Mesangial cell (primary cell): ENCODE measurements at places on chromosomes 1 and 21. TPM values are rescaled to one million over a fixed set of nuclear protein-coding genes. Genes with fewer than 3 reads are reported as not detected.

The MAGI3 gene
- 4.3 and 8.1 TPM in 2 replicates for total RNA-seq

The AGO4 gene
- 2.9 and 9.0 TPM in 2 replicates for total RNA-seq

The ESRRG gene
- total RNA-seq: 0.33 and 1.4 TPM in 2 replicates

The RXFP4 gene
- not detected in 2 replicates for total RNA-seq

The LCE1A gene
- total RNA-seq: not detected in 2 replicates

The SSU72 gene
- 78.1 and 105 TPM in 2 replicates for total RNA-seq

The OR14K1 gene
- total RNA-seq: not detected in 2 replicates

The PADI1 gene
- total RNA-seq: 1.3 and 2.4 TPM in 2 replicates

The SLC25A34 gene
- 0.13 and 2.1 TPM in 2 replicates for total RNA-seq

The RABGGTB gene
- total RNA-seq: 20.2 and 37.5 TPM in 2 replicates

The LIPI gene
- not detected in 2 replicates for total RNA-seq

The BMP8B gene
- 0.49 and 0.76 TPM in 2 replicates for total RNA-seq

The UBE2Q1 gene
- total RNA-seq: 14.0 and 24.0 TPM in 2 replicates

The FCRL4 gene
- not detected in 2 replicates for total RNA-seq

The OBSCN gene
- total RNA-seq: 3.7 and 17.7 TPM in 2 replicates

The ITGB3BP gene
- total RNA-seq: 7.0 and 21.7 TPM in 2 replicates

The C1orf116 gene
- 1.3 and 2.4 TPM in 2 replicates for total RNA-seq

The CELA3B gene
- not detected in 2 replicates for total RNA-seq

The ITLN2 gene
- total RNA-seq: not detected in 2 replicates

The ICOSLG gene
- 0.16 and 1.3 TPM in 2 replicates for total RNA-seq

The NR5A2 gene
- total RNA-seq: not detected in 2 replicates
